ENCODE measurements at places on chromosomes 2 and 18.

DNA sequence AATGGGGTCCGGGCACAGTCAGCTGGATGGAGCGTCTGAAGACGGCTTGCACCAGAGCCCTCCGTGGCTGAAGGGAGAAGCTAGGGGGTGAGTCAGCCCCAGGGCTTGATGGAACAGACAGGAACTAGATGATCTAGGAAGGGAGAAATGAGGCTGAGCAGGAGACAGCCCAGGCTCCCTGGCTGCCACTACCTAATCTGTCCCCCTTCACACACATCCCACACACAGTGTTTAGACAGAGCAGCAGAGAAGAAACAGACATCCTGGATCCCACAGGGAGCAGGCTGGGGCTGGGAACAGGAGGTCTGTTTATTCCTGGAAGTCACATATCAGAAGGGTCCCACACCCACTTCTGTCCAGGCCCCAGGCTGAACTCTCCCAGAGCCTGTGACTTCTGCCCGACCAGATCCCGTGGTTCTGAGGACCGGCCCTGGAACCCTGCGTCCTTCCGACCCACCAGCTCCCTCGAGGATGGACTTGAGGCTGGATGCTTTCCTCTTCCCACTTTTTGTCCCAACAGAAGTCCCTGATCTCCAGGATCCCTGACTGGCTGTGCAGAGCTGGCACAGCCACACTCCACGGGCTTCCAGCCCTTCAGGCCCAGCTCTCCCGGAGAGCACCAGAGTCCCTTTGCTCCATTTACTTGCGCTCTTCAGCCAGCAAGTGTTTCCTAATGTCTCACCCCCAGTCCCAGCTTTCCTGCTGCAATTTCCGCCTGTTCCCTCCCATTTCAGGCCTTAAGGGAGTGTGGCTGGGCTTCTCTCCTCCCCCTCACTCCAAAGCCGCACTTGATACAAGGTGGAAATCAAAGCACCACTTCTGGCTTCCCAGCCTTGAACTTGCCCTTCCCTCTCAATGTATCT lies 1.5 kb upstream of the GPBAR1 start:
- no peak for DNase-seq

- no peak for DNase-seq
Observed at GRCh38 chr18:50179465-50179864, 15.5 kb downstream of the MYO5B start.

DNA sequence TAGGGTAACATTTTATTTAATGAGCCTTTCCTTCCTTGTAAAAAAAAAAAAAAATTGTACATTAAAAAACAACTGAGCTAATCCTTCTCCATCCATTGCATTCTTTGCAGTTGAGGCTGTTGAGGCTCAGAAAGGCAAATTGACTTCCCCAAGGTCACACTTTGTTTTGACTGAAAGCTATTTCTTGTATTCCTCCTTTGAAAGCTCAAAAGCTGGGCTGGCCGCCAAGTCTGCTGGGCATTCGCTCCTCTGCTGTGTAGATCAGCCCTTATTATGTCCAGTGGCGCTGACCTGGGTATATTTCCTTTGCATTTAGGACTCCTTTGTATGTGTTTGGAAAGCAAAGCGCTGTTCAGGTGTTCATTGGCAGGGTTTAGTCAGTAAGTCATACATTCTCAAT lies 44.0 kb downstream of the SGPP2 start:
- no peak for DNase-seq

- DNase-seq = peak; percentile 14
Observed at GRCh38 chr2:174012347-174013314, 47.5 kb upstream of the SP3 start.

DNA sequence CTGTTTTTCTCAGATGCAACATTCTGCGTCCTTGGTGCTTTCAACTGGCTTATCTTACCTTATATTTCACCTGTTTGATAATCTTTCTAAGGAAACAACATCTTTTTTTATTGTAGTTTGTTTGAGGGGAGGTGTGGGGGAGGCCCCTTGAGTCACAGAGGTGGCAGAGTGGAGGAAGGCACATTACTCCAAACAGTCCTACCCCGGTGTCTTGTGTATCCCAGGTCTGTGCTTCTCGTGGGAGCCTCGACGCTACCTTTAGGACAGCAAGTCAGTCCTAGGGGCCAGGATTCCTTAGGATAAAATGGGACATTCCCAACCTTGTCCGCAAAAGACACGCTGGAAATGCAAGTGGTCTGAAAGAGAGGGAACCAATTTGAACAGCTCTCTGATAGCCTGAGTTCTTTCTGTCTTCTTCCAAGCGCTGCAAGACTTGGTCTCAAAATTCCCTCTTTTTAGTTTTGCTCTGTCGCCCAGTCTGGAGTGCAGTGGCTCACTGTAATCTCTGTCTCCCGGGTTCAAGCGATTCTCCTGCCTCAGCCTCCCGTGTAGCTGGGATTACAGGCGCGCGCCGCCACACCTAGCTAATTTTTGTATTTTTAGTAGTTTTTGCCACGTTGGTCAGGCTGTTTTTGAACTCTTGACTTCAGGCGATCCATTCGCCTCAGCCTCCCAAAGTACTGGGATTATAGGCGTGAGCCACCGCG lies 4.0 kb downstream of the GATA6 start:
- no peak for DNase-seq

GRCh38 chr18:57519668-57520424 lies 66.7 kb downstream of the FECH start:
- DNase-seq = no peak

GRCh38 chr18:44837482-44838180 lies 156.9 kb downstream of the SETBP1 start:
- no peak for DNase-seq

GRCh38 chr18:70373042-70373519 lies 84.2 kb downstream of the SOCS6 start:
- no peak for DNase-seq

DNA sequence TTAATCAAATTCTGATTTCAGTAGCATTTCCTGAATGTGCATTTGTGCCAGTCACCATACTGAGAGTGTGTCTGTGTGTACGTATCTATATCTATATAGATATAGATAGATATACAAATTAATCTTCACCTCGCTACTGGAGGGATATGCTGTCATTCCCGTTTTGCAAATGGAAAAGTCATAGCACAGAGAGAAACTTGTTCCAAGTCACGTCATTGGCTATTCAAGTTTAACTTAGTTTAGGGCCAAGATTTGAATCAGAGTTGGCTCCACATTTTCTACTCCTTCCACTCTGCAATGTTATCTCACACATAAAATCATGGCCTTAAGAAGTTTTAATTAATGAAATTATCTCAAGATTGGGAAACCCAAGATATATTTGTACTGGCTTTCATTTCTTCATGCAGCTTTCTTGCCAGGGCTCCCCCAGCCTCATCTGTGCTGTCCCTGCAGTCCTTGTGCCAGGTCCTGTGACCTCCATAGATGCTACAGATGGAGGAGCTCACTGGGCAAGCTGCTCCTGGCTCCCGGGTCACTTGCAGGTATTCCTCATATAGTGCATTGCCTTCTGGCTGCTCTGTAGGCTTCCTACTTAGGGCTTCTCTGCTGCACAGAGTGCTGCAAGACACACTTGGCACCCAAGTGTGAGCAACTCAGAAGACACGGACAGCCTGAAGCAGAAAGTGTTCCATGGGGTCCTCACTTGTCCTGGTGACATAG lies 245.8 kb downstream of the KCNS3 start:
- DNase-seq = no peak

GRCh38 chr2:31196622-31197021 lies 20.7 kb downstream of the CAPN14 start:
- no peak for DNase-seq

DNA sequence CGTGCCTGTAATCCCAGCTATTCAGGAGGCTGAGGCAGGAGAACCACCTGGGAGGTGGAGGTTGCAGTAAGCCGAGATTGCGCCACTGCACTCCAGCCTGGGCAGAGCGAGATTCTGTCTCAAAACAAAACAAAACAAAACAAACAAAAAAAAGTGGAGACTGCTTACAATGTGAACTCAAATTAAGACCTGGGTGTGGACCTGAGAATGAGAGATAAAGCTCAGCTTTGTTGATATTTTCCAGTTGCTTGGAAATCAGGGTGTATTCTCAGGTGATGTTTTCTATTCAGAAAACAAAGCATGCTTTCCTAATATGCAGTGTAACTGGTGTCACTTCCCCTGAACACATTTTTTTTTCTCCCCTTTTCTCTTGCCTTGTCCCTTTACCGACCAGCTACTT lies 5.3 kb upstream of the CERS6 start:
- DNase-seq = no peak

DNA sequence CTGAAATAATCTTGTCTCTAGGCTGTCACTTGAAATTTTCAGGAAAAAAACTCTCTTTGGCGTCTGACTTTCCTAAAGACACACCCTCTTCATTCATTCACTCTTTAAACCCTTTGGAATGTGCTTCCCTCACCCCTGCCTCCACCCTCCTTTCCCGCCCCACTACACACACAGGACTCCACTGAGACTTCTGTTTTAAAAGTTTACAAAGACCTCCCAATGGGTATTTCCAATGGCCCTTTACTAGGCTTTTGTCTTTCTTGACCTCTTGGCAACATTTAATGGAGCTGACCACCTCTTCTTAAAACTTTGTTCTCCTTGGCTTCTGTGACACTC lies 96.1 kb downstream of the RBMS1 start:
- no peak for DNase-seq

DNA sequence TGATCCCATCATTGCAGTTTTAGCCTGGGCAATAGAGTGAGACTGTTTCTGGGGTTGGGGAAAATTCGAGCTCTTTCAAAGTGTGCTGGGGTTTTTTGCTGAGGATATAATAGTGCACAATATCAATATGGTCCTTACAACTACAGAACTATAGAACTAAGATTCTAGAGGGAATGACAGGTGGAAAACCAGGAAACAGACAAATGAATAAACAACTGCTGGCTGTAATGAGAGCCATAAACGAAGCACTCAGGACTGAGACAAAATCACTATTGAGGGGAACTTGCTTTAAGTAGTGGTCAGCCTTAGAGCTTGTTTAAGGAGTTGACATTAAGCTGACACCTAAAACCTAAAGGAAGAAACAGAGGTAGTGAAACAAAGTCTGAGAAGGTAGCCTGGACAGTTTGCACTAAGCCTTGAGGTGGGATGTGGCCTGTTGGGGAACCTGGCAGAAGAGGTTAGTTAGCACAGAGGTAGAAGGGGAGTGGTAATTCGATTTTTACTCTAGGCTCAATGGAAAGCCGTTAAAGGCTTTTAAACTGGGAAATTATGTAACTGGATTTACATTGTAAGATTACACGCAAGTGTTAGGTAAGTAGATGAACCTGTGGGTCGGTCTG lies 33.8 kb downstream of the LCLAT1 start:
- no peak for DNase-seq

DNA sequence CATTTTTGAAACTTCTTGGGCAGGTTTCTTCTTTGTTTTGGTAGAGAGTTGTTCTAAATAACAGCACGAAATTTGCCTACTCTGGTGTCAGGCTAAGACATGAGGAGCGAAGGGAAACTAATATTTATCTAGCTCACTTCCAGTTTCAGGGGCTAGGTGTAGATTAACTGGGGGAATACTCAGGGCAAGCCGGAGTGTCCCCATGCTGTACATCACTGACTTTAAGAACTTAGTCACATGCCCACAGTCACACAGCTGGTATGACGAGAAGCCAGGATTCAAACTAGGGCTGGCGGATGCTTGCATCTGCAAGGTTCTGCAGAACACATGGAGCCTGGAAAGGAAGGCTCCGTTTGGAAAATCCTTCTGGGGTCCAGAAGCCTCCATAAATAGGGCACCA lies 133.3 kb downstream of the ALPK2 start:
- no peak for DNase-seq

DNA sequence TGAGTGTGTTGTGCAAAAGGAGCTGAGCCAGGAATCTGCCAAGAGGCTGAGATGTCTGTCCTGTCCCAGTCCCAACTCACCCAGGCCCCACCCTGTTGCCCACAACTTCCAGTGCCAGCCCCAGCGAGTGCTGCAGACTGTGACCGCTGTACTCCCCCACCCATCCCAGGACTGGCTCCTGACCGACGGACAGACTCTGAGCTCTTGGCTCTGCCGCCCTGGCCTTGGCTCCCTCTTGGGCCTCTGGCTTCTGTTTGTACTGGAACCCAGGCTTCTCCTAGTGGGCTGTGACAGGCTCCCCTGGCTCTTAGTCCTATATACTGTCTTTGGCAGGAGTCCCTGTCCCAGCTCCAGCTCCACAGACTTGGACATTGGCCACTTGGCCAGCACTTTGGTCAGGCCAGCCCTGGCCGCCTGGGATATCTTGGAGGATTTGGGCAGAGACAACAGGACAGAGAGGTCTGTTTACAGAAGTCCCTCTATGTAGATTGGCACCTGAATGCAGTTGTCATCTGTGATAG lies 41.1 kb downstream of the ACOXL start:
- DNase-seq = no peak

DNA sequence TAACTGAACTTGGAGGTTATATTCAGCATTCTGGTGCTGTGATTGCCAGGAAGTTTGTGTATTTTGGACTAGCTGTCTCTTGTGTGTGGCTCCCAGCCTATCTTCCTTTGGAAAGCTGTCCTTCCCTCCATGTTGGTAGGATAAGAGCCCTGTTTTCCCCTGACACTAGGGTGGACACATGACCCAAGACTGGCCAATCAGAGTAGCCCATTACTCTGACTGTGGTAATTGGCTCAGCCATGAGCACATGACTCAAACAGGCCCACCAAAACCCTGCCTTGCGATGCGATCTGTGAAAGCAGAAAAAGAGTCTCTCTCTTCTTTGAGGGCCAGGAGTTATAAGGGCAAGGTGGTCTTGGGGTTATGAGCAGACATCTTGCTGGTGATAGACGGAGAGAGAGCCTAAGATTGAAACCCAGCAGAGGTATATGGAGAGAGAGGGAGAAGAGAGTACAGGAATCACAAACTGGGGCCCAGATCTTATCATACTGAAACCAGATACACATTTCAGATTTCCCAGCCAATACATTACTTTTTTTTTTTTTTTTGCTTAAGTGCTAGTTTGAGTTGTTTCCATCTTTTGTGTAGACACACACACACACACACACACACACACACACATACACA lies 45.3 kb upstream of the SERPINE2 start:
- DNase-seq = no peak

DNA sequence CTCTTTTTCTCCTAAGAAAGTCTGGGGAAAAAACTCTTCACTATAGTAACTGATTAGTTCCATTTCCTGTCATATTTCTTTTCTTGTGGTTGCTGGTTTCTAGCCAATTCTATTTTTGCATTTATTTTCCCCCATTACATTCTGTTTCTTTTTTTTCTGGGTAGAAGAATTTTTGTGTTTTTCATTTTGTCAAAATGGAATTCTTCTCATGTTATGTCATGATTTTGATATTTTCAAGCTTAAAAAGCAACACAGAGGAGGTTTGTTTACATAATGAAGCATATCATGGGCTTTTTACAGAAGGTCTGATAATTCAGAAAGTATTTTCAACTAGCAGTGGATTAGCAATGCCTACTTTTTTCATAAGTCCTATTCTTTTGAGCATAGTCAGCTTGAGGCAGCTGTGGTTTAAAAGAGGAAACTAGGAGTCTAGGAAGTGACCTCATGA lies 102.0 kb downstream of the MAP2 start:
- no peak for DNase-seq

DNA sequence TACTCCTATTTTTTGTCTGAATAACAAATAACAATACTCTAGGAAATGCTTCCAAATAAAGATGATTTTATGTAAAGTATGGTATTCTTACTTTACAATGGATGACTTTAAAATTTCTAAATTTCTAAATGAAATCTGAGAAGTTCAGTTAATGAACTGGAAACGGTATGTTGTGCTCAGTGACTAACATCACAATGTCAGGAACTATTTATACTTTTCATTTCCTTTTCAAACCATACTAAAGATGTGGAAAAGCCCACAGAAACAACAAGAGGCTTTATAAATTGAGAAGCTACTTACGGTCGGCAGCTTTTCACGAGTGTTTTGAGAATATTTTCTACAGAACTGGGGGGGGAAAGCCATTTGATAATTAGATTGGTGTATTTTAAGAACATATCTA lies 31.1 kb downstream of the PSME4 start:
- DNase-seq = no peak

- DNase-seq = no peak
Observed at GRCh38 chr2:139876321-139876720, 1096.1 kb upstream of the NXPH2 start.

All from stimulated activated CD8-positive, alpha-beta memory T cell treated with anti-CD3 and anti-CD28 coated beads, Interleukin-4, amount 100 ng/mL, for 4 hours (primary cell).